Mammary epithelial cell (primary cell): ENCODE measurements at places on chromosomes 4 and X. TPM values are rescaled to one million over a fixed set of nuclear protein-coding genes. Genes with fewer than 3 reads are reported as not detected.

Gene ITM2A
- not detected in 2 replicates for total RNA-seq

GRCh38 chr4:3302786-3303564, 10.2 kb downstream of the RGS12 start:
- DNase-seq, result no peak

Gene SEC31A
- 225 TPM for total RNA-seq

DNA sequence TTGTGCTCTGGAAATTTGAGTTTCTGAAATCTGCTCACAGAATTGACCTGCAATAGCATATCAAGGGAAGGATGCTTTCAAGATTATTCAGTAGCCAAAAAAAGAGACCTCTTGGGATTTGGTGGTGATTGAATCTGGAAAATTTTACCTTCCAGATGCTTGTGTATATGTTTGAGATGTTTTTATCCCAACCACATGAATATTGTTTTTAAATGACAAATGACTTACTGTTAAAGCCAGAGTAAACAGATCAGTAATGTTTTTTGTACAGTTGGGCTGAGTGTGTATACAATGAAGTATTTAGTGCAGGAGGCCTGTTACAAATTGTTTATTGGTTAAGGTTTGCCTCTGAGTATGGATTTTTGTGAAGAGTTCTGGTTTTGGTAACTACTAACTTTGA, 126.5 kb downstream of the CBR4 start:
- DNase-seq, result no peak

GRCh38 chr4:159293811-159294515, 191.1 kb downstream of the RAPGEF2 start:
- DNase-seq, result no peak

- DNase-seq, result no peak
Observed at GRCh38 chrX:140317462-140317861, 187.4 kb downstream of the SOX3 start.

GRCh38 chr4:80360900-80361299, 25.4 kb downstream of the CFAP299 start:
- no peak for DNase-seq

DNA sequence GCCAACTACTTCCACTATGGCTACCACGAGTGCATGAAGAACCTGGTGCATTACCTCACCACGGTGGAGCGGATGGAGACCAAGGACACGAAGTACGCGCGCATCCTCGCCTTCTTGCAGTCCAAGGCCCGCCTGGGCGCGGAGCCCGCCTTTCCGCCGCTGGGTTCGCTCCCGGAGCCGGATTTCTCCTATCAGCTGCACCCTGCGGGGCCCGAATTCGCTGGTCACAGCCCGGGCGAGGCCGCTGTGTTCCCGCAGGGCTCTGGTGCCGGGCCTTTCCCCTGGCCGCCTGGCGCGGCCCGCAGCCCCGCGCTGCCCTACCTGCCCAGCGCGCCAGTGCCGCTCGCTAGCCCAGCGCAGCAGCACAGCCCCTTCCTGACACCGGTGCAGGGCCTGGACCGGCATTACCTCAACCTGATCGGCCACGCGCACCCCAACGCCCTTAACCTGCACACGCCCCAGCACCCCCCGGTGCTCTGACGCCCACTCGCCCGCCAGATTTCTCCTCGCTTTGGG, 2.1 kb downstream of the HELT start:
- peak; percentile 30 for DNase-seq

Gene PNCK
- 1.2 TPM for total RNA-seq
